ENCODE measurements at places on chromosomes 16 and 17.

GRCh38 chr16:81861915-81862314 lies 82.8 kb downstream of the PLCG2 start:
- no peak for DNase-seq

DNA sequence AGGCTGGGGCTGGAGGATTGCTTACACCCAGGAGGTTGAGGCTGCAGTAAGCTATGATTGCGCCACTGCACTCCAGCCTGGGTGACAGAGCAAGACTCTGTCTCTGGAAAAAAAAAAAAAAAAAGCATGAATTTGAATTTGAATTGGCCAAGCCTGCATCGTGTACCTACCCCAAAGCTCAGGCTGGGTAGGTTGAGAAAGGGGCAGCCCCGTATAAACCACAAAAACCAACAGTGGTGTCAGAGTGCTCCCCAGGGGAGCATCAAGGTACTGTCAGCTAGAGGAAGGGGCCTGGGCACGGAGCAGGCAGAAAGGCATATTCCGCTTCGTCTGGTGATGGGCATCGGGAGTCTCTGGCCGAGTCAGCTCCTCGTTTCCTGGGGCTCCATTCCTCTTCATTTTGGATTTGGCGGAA lies 40.9 kb downstream of the RAP1GAP2 start:
- no peak for DNase-seq

GRCh38 chr17:21283482-21284318 lies 811 bp upstream of the MAP2K3 start:
- no peak for DNase-seq

DNA sequence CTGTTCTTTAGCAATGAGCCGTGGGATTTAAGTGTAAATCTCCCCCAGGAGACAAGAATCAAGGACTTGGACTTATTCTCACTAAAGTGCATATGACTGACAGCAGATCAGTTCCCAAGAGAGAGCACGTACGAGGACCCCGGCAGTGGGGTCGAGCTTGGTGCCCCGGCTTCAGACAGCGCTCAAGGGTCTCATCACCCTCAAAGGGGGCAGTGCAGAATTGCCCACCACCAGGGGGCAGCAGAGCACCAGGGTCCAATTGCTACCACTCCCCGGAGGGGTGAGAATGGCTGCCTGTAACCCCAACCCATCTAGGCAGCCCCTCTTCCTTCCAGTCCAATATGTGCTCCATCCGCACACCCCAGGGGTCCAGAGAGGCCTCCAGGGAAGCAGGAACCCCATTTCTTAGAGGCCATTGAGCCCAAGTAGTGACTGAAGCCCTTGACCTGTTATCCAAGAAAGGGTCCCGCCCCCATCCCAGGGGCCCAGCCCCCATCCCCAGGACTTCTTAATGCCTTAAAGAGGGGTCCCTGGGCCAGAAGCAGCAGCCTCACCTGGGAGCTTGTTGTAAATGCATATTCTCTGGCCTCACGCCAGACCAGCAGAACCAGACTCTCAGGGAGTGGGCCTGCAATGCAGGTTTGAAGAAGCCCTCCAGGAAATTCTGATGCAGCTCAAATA lies 86.1 kb downstream of the ZDHHC7 start:
- no peak for DNase-seq

DNA sequence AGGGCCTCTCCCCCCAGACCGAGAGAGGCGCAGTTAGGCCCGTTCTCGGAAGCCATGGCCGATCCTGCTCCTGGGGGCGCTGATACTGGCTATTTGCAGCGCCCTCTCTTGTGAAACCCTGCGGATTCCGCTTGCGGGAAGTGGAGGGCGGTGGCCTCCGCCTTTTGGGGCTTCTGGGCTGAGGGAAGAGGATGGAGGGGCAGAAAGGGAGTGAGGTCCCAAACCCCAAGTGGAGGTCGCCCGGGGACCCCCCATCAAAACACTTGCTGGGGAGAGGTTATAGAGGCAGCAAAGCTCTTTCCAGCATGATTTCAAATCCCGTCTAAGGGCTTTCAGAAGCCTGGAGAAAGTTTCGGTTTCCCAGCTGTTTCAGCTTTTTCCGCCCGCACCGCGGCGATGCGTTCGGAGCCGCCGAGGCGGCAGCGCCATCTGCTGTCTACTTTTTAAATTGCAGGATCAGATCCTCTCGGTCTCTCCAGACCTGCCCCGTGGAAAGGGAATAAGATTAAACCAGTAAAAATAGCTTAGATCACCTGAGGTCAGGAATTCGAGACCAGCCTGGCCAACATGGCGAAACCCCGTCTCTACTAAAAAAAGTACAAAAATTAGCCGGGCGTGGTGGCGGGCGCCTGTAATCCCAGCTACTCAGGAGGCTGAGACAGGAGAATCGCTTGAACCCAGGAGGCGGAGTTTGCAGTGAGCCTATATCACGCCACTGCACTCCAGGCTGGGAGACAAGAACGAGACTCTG lies 15.8 kb downstream of the SNX20 start:
- DNase-seq, result no peak

- no peak for DNase-seq
These were observed 338.3 kb downstream of the CA10 start for GRCh38 chr17:51820252-51820651.

DNA sequence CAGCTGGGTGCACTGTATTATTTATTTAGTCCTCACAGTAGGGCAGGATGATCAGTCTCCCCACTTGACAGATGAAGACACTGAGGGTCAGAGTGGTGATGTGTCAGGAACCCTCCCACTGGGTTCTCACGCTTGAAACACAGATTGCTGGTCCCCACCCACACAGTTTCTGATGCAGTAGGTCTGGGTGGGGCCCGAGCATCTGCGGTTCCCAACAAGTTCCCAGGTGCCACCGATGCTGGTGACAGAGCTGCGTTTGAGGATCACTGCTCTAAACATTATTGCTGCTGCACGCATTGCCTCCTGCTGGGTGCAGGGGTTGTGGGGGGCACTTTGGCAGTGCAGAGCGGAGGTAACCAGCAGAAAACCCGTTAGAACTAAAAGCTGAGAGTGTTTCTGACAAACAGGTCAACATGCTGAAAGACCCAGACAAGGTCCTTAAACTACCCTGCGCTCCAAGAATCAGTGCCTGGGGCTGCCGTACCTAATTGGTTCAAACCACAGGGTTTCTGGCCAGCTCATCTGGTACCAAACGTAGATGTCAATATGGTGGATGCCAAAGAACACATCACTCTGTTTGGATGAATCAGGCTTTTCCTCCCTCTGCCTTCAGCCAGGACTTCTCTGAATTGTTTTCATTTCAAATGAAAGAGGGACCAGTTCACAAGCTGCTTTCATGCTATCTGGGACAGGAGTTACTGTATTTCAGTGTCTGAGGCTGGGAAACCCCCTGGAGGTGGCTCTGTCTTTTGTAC lies 76.0 kb downstream of the ABCC1 start:
- no peak for DNase-seq

- DNase-seq, result no peak
These were observed 1084.9 kb upstream of the RBFOX1 start for GRCh38 chr16:6247775-6248174.

GRCh38 chr16:48611329-48612137 lies 1.6 kb upstream of the N4BP1 start:
- DNase-seq, result no peak

- DNase-seq, result no peak
These were observed 658 bp upstream of the DUSP3 start for GRCh38 chr17:43779145-43780125.

DNA sequence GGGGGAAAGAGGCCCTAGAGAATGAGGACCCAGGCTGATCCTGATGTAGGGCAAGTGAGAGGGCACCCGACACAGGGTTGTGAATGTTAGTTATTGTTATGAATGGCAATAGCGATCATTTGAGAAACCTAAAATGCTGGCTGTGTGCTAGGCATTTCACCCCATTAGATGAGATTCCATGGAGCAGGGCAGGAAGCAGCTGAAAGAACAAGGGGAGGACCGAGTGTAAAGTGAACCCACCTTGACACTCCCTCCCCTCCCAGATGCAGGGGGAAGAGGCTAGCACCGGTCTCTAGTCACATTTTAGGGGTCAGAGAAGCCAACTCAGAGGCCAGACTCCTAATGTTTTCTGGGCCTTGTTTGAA lies 553 bp upstream of the CORO6 start:
- DNase-seq, result no peak

GRCh38 chr17:28500712-28501379 lies 5.3 kb upstream of the FOXN1 start:
- no peak for DNase-seq

- no peak for DNase-seq
These were observed 55.9 kb downstream of the C17orf67 start for GRCh38 chr17:56777859-56778258.

DNA sequence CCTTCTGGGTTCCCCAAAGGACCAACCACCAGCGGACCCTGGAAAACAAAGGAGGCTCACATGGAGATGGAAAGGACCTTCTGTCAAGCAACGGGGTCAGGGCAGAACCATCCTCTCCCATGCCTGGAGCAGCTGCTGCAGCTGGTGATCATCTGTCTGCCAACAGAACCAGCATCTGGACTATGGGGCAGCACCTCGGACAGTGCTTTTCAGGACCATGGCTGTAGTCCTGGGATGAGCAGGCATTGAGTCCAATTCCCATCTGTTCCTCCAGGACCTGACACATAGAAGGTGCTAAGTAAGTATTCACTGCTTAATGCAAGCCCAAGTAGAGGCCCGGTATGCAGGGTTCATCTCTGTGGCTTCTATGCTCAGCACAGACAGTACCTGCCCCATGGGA lies 304.7 kb downstream of the XYLT1 start:
- DNase-seq, result no peak

- DNase-seq, result no peak
These were observed 80.8 kb upstream of the TRAP1 start for GRCh38 chr16:3797904-3798811.

DNA sequence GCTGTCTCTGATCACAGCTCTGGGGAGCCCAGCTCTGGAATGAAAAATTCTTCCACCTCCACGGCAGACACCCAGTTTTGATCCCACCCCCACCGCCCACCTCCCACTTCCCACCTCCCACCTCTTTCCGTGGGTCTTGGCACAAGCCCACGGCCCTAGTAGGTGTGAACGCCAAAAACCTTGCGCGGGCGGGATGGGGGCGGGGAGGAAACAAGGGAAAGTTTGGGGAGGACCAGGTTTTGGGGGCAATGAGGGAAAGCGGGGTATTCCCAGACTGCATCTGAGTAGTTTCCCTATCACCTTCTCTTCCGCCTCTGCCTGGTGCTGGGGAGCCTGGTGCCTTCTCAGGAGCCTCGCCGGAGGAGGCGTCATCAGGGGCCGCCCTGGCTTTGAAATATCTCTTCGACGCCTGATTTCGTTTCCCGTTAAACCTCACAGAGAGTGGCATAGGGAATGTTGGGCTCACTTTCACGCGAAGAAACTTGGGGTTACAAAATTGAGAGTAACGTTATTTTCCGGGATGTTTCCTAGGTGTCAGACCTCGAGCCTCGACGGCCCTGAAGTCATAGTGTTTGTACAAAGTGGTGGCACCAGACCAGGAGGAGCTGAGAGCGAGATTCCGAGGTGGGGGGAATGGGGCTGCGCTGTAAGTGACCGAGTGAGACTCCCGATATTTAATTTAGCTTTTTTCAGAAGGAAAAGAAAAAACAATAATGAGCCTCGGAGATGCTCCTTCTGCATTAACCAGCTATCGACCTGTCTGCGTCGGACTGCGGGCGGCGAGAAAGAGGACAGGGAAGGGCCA lies 1.6 kb upstream of the IRX3 start:
- DNase-seq, result no peak

GRCh38 chr16:74888888-74889287 lies 96.0 kb downstream of the WDR59 start:
- DNase-seq, result no peak

GRCh38 chr16:28876973-28877654 lies 1.2 kb upstream of the ATP2A1 start:
- no peak for DNase-seq

DNA sequence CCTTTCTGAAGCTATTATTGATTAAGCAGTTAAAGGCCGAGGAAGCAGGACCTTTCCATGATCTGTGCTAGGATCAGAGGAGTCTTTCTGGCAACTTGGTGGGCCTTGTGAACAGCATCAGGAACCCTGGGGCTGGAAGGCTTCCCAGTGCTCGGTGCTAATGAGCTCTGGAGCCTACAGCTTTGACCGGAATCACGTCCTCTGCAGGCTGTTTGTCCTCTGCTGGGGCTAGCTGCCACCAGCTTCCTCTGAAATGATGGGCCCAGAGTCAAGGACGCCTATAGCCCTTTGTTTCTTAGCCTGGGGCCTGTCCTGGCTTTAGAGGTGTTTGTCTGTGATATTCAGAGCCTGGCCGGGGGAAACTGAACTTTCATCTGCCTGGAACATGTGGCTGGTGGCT lies 111.6 kb downstream of the SHISA9 start:
- no peak for DNase-seq

- DNase-seq, result no peak
These were observed at the start of gene IGSF6 for GRCh38 chr16:21652453-21652852. TSS of gene IGSF6 (minus strand) at chr16:21652608. CDS start at chr16:21652598, 10 bp downstream.

DNA sequence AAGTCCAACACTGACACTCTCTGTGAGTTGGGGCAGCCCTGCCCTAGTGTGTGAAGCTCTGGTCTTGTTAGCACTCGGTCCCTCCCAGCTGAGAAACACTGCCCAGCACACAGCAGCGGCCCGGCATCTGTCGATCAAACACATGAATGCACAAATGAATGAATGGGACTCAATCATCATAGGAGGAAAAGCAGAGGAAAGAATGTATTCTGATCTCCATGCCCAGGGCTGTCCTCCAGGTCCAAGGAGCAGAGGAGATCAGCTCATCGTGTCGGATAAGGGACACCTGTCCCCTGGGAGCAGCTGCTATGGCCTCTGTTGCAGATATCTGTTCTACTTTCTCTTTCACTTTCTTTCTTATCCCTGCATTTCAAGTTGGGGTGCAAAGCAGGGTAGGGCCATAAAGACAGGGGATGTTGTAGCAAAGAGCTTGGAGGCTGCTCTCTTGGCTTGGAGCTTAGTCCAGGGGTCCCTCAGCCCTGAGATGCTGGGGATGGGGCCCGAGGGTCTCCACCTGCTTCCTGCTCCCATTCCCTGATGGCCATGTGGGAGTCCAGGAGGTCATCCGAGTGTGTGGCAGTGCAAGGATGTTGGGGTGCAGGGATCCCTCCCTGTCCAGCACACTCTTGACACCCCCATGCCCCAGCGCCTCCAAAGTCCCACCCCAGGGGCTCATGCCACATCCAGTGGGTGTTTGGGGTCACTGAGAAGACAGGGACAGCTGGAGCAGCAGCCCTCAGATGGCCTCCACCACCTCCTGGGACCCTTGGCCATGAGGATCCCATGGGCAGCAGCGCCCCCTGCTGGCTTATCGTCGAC lies 88.2 kb downstream of the IRF8 start:
- DNase-seq, result no peak

DNA sequence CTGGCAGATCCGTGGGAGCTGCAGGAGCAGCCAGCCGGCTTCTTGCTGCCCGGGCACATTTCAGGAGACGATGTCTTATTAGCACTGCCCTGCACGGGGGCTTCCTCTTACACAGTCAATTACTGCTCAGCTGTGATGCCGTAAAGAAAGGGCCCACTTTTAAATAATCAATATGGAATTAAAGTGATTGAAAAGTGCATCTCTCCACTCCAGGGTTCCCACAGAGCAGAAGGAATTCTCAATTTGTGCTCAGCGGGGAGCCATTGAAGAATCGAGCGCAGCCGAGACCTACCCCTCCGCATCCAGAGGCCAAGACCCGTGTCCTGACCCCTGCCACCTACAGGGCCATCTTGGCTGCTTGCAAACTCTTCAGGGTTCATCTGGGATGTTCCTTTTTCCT lies 399.4 kb upstream of the C16orf82 start:
- no peak for DNase-seq
